Nucleus accumbens (tissue), 56 donors: ENCODE measurements at places on chromosomes 3 and 15.

GRCh38 chr3:159947220-159947619 lies 41.4 kb upstream of the IL12A start:
- no peak for DNase-seq

DNA sequence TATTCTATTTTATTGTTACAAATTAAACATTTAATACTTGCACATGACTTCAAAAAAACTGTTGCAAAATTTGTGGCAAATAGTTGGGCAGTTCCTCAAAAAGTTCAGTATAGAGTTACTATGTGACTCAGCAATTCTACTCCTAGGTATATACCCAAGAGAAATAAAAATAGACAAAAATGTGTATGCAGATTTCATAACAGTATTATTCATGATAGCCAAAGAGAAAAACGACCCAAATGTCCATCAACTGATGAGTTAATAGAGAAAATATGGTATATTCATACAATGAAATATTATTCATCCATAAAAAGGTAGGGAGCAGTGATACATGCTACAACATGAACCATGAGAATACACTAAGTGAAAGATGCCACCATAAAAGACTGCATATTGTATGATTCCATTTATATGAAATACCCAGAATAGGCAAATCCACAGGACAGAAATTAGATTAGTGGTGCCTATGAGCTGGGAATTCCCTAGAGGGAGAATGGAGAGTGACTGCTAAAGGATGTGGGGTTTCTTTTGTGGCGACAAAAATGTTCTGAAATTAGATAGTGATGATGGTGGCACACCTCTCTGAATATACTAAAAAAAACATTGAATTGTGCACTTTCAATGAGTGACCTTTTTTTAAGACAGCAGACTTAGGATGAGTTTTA lies 31.6 kb upstream of the CLASP2 start:
- DNase-seq = no peak

DNA sequence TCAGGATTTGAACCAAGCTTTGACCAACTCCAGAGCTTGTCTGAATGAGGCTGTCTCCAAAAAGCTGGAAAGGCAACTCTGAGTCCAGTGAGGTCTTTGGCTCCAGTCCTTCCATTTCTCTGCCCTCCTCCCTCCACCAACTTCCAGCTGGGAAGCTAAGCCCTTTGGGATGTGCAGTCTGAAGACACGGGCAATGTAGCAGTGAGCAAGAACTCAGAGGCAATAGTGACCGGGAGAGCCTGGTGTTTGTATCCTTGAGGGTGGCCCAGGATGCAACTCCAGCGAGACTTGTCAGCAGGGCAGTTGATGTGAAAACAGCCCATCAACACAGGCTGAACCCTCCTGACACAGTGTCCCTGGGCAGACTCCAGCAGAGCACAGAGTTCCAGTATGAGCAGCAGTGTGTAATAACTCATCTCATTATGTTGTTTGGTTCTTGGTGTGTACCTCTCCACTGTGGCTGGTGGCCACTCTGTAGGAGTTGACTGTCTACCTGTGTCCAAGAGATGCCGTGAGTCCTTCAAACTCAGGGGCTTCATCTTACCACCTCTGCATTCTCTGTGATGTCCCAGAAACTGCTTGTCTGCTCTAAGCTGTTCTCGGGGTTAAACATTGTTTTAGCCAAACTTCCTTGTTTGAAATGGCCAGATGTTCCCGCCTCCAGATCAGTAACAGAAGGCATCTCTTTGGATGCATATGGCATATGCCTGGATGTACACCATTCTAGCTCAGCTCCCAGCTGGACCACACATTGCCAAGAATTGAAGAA lies 6.6 kb downstream of the CDCP1 start:
- no peak for DNase-seq

- DNase-seq = no peak
Observed at GRCh38 chr3:46113608-46114007, 86.3 kb upstream of the XCR1 start.

- DNase-seq = no peak
Observed at GRCh38 chr15:89429986-89430385, 66.4 kb downstream of the RHCG start.

DNA sequence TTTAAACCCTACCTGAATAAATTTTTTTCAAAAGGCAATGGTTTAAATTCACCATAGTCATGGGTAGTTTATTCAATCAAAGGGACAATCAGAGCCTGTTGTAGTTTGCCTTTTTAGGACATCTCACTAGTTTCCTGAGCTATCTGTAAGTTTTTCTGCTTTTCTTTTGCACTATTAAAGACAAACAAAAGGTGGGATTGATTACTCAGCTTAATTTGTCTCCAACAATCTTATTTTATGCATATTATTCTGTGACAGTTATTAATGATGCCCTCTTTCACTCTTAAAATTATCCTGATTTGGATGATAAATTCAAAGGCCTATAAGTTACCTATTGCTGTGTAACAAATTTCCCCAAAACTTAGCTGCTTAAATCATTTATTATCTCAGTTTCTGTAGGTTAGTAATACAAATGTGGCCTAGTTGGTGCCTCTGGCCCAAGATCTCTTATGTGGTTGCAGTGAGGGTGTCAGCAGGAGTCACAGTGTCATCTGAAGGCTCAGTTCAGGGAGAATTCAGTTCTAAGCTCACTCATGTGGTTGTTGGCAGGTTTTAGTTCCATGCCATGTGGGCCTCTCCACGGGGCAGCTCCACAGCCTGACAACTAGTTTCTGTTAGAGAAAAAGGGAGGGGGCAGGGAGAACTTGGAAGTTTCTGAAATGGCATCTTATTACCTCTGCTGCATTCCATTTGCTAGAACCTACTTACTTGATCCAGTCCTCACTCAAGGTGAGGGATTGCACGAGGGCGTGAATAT lies 16.0 kb downstream of the ARMC8 start:
- DNase-seq = no peak

GRCh38 chr3:25483456-25483855 lies 55.4 kb downstream of the RARB start:
- DNase-seq = no peak

GRCh38 chr3:153767601-153768560 lies 353.3 kb upstream of the ARHGEF26 start:
- DNase-seq = no peak

DNA sequence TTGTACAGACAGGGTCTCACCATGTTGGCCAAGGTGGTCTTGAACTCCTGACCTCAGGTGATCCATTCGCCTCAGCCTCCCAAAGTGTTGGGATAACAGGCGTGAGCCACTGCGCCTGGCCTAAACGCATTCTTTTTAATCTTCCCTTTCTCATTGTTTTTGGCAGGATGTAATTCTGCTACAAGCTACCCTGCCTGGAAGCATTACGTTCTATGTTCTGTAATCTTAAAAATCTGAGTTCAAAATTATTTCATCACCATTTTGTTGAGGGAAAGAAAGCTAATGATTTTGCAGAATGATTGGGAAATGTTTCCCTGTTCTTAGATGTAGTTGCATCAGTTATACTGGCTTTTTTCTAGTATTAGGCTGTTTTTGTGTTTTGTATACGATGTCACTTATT lies 71.5 kb downstream of the RGMA start:
- no peak for DNase-seq

DNA sequence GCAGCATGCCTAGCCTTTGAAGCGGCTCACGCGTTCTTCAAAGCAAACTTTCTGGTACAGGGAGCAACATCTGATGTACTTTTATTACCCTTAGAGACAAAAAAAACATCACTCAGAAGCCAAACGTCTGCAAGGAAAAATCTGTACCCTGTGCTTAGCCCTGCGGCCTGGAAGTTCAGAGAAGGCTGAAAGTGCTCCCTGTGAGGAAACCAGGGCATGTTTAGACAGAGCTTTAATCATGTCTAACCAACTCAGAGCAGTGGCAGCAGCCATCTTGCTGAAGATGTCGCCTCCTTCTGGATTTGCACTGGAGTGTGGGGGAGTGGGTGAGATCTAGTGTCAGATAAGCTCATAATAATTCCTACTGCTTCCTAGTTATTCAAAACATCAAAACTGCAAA lies 170.4 kb downstream of the P3H2 start:
- DNase-seq = no peak

GRCh38 chr15:29708519-29708918 lies 113.7 kb downstream of the TJP1 start:
- DNase-seq = no peak
